ELR (cell line): ENCODE measurements at places on chromosomes 3 and 15.

- DNase-seq, result no peak
Observed at GRCh38 chr15:42107473-42107872, 13.1 kb upstream of the PLA2G4D start.

DNA sequence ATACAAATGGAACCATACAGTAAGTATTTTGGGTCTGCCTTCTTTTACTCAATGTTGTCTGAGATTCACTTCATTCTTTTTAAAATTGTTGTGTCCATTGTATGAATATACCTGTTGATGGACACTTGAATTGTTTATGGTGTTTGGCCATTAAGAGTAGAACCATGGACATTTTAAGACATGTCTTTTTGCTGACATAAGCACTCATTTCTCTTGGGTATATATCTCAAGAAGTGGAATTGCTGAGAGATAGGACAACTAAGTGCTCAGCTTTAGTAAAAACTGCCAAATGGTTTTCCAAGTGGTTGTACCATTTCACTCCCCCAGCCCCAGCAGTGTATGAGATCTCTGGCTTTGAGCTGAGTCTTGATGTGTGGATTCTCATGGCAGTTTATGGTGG, 28.2 kb downstream of the POMGNT2 start:
- DNase-seq, result no peak

- DNase-seq, result peak; percentile 40
Observed at GRCh38 chr3:193962986-193963685, 172.8 kb upstream of the HES1 start.

DNA sequence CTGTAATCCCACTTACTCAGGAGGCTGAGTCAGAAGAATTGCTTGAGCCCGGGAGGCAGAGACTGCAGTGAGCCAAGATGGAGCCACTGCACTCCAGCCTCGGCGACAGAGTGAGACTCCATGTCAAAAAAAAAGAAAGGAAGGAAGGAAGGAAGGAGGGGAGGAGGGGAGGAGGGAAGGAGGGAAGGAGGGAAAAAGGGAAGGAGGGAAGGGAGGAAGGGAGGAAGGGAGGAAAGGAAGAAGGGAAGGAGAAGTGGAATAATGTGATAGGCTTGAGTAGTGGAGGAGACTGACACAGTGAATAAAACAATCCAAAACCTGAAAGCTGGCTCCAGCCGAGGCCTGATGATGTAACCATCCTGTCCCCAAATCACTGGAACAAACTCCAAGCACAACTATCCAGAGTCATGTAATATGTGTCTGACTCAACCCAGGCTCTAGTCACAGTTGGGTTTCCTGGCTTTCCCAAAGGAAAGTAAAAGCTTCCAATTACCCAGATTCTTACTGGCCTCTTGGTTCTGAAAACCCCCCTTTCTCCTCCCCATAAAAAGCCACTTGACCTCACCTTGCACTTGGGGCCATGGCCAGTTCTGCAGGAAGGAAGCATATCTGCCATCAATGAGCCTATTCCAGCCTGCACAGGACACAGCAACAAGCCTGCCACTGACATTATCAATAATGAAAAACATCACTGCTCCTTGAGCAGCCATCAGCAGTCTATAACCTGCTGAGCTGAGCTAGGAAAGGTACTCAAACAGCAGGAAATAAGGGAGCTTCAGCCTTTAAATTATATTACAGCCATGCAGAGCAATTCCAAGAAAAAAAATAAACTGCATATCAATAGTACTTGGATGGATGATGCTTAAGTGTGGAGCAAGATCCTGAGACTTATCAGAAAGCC, 48.3 kb downstream of the MB21D2 start:
- peak; percentile 79 for DNase-seq

GRCh38 chr15:31840849-31841476, 189.4 kb upstream of the CHRNA7 start:
- no peak for DNase-seq

GRCh38 chr3:131610174-131610573, 107.4 kb upstream of the MRPL3 start:
- DNase-seq, result no peak

DNA sequence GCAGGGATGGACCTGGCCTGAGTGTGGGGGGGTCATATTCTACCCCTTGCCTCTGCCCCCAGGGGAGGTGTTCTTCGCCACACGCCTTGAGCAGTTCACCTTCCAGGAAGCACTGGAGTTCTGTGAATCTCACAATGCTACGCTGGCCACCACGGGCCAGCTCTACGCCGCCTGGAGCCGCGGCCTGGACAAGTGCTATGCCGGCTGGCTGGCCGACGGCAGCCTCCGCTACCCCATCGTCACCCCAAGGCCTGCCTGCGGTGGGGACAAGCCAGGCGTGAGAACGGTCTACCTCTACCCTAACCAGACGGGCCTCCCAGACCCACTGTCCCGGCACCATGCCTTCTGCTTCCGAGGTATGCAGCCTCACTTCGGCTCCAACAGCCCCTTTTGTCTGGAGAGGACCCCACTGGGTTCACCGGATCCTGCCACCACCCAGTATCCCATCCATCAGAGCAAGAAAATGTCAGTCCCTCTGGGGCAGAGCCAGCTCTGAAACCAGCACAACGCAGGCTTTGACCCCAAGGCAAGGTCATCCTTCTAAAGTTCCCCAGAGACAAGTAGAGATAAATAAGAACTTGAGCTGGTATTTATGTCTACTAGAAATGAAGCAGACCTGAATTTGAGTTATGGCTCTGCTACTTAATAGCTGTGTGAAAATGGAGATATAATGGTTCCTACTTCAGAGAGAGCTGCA, 45.8 kb downstream of the HAPLN3 start:
- no peak for DNase-seq

- no peak for DNase-seq
Observed at GRCh38 chr3:67875858-67876257, 221.4 kb upstream of the SUCLG2 start.

DNA sequence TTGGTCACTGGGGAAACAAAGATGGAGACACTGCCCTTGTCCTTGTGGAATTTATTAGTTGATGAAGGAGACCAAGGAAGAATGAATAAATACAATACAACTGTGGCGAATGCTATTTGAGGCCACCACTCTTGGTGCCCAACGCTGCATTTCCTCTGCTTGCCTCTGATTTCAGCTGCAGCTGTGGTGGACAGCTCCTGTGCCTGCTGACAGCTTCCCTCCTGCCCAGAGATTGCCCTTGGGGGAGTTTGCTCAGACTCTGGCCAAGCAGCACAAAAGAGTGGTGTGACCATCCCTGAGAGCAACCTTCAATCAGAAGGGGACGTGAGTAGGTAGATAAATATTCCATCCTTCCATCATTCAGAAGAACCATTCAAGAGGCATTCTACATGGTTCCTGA, 64.6 kb upstream of the FHIT start:
- DNase-seq, result no peak

GRCh38 chr3:140416666-140417065, 261.2 kb upstream of the TRIM42 start:
- DNase-seq, result no peak

DNA sequence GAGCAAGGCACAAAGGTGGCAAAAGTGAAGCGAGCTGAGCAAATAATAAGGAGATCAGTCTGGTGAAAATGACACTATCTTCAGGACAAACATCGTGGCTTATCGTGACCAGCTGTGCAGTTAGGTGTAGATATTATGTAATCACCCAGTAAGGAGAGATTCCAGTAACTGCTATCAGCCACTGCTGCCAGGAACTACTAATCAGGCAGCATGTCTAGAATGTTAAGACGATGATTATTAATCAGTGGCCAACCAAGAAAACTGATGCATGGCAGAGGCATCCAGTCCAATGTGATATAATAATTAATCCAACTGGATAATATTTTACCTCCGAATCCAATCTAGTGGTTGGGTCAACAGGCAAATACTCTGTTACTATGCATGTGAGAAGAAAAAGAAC, 252.7 kb upstream of the ZPLD1 start:
- DNase-seq, result no peak

DNA sequence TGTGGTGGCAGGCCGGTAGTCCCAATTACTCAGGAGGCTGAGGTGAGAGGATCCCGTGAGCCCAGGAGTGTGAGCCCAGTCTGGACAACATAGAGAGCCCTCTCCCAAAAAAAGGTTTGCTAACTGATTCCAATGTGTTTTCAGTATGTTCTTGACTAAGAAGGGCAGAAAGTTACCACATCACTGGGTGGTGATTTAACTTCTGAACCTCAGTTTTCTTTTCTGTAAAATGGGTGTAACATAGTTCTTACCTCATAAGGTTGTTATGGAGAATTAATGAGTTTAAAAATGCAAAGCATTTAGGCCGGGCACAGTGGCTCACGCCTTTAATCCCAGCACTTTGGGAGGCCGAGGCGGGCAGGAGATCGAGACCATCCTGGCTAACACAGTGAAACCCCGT, 28.5 kb upstream of the RAF1 start:
- no peak for DNase-seq

- peak; percentile 64 for DNase-seq
Observed at GRCh38 chr3:160921020-160921635, 165.1 kb downstream of the PPM1L start.
